ENCODE measurements at places on chromosomes 6 and 20.

DNA sequence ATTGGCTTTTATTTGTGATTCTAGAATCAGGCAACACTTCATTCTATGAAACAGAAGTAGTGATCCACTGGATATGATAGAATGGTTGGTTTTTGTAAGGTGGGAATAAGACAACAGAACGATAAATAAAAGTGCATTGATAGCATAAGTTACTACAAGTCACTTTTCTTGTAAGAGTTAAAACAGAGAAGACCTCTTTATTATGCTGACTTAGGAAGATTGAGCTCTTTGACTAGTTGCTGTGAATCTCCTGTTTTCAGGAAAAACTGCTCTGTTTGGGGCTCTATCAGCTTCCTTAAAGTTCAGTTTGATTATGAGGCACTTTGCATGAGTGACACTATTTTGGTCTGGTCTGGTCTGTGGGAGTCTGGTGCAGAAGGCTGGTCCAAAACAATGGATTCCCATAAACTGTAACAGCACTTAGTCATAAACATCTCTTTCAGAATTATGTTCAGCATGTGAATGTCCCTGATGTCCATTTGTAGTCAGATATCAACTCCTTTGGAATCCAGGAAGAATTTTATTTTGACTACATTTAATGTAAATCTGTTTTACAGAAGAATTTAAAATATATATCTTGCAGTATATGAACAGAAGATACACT is 35.0 kb upstream of the DSE start:
- DNase-seq: no peak

DNA sequence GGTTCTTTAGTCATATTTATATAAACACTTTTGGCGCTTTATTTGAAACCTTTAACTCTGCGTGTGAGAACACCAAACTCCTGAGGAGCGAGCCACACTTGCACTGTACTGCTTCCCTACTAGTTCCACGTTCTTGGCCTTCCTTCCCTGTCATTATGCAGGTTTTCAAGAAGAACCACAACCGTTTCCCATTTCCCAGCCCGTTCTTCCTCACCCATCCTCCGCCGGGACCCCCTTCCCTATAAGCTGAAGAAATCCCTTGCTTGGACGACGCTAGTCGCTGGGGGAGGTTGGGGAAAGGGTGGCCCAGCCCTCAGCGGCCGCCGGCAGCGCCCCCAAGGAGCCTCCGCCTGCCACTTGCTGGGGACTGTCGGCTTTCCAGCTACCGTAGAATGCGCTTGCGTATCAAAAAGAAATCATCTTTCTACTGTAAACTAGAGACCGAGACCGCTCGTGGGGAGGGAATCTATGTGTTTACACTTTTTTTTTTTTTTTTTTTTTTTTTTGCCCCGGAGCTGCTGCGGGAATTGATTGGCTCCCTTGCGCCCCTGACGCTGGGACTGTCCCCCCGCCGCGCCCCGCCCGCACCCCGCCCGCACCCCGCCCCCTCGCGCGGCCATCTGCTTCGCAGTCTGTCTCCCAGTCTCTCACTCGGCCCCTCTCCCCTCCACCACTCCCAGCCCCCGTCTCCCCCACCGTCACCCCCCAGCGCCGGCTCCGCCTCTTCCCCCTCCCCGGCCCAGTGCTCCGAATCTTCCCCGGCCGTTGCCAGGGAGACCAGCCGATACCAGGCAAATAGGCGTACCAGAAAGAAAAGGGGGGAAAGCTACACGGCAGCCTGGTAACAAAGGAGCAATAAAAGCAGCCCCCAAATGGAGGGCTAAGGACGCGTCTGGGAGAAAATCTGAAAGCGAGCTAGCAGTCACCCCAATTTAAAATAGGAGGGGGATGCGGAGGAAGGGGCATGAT is 2.3 kb upstream of the MARCKS start:
- DNase-seq: peak; percentile 18

DNA sequence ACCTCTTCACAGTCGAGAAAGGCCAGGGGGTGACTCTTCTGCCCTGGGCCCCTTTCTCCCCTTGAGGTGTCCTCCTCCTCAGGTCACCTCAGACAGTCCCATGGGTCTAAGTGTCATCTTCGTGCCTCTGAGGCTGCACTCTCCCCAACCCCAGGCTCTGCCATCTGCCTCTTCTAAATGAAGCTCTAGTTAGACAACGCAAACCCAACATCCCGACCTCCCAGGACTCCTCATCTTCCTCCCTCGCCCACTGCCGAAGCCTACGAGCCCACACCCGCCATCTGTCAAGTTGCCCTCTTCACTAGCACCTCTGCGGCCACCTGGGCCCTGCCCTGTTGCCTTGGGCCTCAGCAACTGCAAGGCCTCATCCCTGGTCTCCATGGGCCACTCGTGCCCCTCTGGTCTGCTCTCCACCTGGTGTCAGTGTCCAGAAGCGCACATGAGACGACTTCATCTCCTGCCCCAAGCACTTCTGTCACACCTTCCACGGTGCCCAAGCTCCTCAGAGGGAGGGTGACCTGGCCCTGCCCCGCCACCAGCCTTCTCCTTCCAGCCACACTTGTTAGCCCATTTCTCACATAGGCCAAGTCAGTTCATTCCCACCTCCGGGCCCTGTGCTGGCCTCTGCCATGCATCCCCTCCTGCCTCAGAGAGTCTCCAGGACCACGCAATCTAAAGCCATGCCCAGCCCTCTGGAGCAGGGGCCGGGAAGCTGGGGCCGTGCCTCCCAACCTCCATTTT is 53.8 kb downstream of the RRBP1 start:
- no peak for DNase-seq

- no peak for DNase-seq
Measured at GRCh38 chr20:905396-905961, 10.7 kb downstream of the ANGPT4 start.

DNA sequence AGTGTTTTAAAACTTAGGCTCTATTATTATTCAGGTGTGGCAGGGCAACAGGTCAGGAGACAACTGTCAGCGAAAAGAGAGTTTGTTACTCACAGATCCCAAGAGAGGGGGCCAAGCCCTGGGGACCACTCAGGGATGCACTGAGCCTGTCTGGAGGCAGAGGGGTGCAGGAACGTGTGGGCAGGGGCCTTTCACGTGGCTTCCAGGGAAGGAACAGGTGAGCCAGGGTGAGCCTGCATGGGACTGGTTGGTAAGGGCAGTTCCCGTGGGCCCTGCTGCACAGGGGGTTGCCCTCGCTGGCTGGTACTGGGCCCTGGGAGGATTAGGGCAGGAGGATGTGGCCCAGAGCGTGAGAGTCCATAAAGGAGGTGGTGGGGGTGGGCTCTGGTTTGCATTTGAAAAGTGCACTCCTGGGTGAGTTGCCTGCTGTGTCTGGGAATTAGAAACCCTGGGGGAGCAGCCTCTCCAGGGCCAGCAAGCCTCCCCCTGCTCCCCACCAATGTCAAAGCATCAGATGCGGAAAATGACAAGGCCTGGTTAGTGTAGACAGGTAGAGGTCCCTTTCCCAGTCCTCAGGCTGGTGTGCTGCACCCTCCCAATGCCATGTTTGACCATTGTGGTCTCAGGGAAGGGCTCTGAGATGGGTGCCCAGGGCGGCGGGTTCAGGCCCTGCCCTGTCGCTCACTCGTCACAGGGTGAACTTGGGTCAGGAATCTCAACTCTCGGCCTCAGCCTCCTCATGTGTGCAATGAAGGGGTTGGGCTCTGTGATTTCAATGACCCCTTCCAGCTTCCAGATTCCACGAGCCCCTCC is 127.4 kb upstream of the RPS6KA2 start:
- no peak for DNase-seq

- DNase-seq: no peak
Measured at GRCh38 chr6:118935331-118935668, 341 bp upstream of the MCM9 start.

- no peak for DNase-seq
Measured at GRCh38 chr20:33740189-33740588, 8.4 kb downstream of the ZNF341 start.

GRCh38 chr20:33840160-33840559 is 29.0 kb downstream of the CHMP4B start:
- DNase-seq: no peak

GRCh38 chr6:81487489-81487888 is 265.0 kb downstream of the TENT5A start:
- no peak for DNase-seq

DNA sequence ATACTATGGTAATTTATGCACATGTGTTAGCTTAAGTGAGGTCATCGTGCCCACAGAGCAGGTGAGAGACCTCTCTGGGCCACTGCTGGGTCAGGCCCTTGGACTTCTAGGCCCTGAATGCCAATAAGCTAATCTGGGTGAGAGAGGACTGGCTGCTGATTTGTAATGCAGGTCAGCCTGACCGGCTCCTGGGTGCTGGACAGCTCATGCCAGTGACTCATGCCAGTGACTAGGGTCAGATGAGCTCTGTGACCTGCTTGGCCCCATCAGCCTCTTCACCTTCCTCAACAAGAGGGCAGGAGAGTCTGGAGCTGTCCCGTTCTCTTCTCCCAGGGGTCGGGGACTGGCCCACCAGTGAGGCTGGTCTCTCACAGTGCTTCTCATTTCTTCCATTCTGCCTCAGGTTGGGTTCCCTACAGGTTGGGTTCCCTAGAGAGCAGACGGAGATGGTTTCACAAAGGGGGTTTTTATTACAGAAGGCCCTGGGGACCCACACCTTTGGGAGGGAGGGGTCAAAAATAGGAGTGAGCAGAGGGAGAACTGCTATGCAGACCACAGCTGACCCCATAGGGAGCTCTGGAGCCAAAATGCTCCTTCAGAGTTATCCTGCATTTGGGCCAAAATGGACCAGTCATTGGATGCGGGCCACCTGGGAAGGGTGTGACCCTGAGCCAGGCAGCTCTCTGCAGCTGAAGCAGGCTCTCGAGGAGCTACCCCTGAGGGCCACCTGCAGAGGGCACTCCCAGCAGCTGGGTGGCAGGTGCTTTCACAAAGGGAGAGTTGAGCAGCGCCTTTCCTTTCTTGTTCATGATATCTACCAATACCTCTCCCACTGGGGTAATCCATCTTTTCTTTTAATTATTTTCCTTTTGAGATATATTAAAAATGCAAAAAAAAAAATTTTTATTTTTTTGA is 2.2 kb upstream of the OXT start:
- no peak for DNase-seq

DNA sequence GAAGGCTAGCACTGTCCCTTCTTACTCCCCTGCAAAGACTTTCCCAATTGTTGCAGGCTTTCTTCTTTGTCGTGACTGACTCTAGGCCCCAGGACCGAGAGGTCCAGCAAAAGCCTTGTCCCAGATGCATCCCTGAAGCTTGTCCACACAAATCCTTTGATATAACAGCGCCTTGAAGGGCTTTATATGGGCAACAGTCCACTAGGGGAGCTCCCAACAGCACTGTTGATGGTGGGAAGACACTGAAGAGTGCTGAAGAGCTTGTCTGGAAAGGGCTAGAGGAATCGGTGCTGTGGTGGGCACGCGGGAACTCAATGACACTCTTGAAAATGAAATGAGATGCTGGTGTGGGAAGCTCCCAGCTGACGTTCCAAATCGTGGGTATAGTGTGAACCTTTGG is 316.1 kb upstream of the CDH4 start:
- no peak for DNase-seq

- DNase-seq: no peak
Measured at GRCh38 chr20:19626896-19627295, 131.2 kb upstream of the RIN2 start.

Measured in stimulated activated CD4-positive, alpha-beta T cell treated with anti-CD3 and anti-CD28 coated beads, Interleukin-2, amount 100 ng/mL, for 24 hours (primary cell).